HEK293T (cell line): ENCODE measurements at places on chromosomes 5 and 9.

DNA sequence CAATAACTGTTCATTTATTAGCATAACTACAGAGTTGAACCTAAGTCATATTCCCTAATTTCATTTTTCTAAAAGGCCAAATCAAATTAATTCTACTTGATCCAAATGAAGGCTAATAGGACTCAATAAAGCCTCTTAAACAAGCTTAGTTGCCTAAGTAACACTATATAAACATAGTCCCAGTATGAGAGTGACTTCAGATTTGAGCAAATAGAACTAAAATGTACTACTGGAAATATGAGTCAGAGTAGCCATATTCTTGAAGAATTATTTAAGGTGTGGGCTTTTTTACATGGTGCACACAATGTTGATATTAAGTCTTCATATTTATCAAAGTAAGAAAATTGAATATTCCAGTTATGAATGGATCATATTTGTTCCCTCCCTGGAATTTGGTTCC, 872.3 kb downstream of the MAT2B start:
- no peak for DNase-seq

DNA sequence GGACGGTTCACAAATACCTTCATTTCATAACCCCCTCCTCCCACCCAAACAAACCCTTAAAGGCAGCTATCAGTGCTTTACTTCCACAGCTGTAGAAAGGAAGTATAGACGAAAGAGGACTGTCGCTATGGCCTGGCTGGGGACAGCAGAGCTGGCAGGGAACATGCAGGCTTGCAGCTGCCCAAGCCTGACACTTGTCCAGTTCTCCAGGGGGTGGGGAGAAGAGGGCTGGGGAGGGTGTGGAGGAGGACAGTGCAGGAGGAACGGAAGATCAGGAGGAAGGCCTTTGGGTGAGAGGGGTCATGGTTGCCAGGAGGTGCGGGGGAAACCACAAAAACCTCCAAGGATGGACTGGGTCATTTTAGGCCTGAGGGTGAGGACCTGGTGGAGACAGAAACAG, 25.9 kb downstream of the ARPC5L start:
- DNase-seq = no peak

DNA sequence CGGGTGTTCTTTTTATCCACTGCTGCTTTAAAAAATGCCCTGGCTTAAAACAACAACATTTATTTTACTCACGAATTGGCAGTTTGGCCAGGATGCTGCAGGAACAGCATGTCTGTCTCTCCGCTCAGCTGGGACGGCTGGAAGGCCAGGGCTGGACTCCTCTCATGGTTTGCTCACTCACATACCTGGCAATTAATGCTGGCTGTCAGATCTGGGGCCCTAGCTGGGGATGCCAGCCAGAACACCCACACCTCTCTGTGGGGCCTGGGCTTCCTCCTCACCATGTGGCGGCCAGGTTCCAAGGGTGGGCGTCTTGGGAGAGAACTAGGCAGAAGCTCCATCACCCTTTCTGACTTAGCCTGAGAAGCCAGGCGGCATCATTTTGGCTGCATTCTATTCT, 189.1 kb upstream of the IL12B start:
- no peak for DNase-seq

DNA sequence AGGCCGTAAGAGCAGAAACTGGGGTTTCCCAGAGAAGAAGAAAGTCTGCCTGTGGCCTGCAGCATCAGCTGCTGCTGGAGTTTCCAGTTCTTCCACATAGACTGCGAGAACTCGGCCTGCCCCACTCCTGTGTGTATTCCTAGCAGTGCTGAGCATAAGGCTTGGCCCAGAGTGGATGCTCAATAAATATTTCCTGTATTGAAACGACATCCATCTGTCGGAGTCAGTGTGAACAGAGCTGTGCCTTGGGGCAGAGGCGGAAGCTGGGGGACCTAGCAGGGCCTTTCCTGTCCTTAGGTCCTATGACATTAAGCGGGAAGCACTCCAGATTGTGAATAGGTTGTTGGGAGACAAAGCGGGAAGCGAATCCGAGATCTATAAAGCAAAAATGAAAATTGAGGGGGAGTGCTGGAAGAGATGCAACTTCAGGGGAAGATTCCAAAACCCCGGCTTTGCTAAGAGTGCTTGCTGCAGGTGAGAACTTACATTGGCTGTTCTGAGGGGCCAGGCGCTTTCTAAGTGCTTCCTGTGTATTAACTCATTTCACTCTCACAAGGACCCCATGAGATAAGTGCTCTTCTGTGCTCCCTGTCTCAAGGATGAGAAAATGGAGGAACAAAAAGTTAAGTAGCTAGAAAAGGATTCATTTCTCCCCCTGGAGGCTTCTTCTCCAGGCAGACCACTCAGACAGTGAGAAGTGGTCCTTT, 76.1 kb upstream of the CXCL14 start:
- DNase-seq = no peak

GRCh38 chr5:139638090-139638735, 9.9 kb upstream of the CXXC5 start:
- no peak for DNase-seq

GRCh38 chr9:136052991-136053756, 41.9 kb downstream of the NACC2 start:
- DNase-seq = no peak

- DNase-seq = no peak
These were observed 72.8 kb downstream of the TRIO start for GRCh38 chr5:14215901-14216300.

DNA sequence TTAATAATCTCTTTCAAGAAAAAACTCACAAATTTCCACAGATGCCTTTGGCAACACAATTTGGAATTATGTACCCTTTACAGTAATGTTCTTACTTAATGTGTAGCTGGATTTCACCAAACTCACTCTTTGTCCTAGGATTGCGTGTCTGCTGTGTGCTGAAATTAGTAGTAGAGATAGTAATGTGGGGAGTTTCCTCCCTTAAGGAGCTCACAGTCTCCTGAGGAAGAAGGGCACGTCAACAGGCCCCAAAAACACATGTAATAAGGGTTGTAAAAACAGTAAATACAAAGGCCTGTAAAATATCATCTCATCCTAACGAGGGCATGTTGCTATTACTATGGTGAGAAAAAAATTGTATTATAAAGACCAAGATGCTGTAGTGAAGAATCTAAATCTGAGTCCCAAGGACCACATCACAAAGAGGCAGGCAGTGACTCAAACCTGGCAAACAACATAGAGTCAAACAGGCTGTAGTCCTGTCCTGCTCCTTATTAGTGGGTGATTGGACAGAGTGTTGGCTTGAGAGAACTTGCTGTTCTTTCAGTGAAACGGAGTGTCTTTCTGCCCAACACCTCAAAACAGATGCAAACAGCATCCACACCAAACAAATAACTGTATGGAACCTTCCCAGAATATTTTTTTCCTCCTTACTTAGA, 83.2 kb upstream of the PAPPA start:
- DNase-seq = no peak

GRCh38 chr5:108739906-108740305, 7.8 kb upstream of the FER start:
- DNase-seq = no peak

DNA sequence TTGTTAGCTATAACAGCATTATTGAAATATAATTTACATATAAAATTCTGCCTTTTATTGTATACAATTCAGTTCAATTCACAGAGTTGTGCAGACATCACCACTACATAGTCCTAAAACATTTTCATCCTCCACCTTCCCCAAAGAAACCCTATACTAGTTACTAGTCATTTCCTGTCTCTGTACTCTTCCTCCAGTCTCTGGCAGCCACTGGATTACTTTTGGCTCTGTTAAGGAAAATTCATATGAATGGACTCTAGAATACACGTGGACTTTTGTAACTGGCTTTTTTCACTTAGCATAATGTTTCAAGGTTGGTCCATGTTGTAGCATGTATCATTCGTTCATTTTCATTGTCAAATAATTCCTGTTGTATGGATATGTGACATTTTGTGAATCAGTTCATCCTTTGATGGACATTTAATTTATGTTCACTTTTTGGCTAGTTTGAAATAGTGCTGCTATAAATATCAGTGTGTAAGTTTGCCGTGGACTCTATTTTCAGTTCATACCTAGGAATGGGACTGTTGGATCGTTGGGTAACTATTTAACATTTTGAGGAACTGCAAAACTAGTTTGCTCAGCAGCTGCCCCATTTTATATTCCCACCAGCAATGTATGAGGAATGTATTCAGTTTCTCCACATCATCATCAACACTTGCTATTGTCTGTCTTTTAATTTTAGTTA, 9.7 kb downstream of the ICE1 start:
- no peak for DNase-seq

- DNase-seq = no peak
These were observed 602 bp downstream of the RPL37 start for GRCh38 chr5:40834391-40834848.

DNA sequence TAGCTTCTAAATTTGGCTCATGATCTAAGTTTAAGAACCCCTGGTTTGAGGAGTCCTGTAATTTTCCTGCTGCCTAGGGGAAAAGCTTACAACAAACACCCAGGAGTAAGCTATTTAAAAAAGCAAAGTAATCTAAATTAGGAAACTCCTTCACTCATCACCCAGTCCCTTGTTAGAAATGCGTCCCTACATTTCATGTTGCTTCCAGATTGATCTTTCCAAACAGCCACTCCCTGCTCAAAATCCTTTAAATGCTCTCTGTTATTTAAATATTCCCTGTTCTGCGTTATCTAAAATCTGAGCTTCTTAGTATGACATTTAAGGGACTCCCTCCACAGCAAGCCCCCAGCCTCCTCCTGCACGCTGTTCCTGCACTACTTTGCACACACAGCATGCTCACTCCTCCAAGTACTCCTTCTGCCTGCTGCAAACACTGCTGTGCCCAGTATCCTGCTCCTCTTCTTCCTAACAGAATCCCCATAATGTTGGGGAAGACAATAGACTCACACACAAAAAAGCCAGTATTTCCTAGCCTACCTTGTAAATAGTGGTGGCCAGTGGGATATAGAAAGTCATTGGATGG, 123.3 kb upstream of the RASEF start:
- DNase-seq = no peak

DNA sequence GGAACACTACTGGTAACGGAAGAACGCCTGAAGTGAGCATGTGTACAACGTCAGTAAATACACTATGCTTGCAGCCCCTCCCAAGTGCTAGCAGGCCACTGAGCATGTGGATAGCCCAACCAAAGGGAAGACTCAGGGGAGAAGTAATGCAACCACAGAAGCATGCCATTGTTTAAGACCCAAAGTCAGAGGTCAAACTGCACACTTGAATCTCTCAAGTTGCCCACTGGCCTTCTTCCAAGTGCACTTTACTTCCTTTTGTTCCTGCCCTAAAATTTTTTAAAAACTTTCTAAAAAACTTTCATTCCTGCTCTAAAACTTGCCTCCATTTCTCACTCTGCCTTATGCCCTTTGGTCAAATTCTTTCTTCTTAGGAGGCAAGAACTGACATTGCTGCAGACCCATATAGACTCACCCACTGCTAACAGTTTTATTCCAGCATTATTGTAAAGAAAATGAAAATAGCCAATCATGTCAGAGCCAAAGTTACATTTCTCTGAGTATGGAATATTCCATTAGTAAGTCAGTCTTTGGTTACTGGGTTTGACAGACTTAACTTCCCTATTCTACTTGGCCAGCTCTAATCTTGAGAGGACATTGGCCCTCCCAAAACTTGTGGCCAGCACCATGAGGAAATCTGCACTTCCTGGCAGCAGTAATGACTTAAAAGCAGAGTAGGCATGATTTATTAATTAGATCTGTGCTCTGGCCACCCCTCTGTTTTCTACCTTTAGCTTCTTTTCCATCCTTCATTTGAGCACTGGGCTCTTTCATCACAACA, 76.9 kb downstream of the TSSK1B start:
- DNase-seq = no peak

GRCh38 chr9:22986556-22986955, 539.9 kb downstream of the DMRTA1 start:
- peak; percentile 10 for DNase-seq

- DNase-seq = no peak
These were observed 86.2 kb downstream of the CSNK1G3 start for GRCh38 chr5:123598028-123598689.

GRCh38 chr9:126413391-126414068, 86.9 kb downstream of the MVB12B start:
- no peak for DNase-seq

- DNase-seq = no peak
These were observed 522.9 kb upstream of the DAB2 start for GRCh38 chr5:39947657-39948056.

DNA sequence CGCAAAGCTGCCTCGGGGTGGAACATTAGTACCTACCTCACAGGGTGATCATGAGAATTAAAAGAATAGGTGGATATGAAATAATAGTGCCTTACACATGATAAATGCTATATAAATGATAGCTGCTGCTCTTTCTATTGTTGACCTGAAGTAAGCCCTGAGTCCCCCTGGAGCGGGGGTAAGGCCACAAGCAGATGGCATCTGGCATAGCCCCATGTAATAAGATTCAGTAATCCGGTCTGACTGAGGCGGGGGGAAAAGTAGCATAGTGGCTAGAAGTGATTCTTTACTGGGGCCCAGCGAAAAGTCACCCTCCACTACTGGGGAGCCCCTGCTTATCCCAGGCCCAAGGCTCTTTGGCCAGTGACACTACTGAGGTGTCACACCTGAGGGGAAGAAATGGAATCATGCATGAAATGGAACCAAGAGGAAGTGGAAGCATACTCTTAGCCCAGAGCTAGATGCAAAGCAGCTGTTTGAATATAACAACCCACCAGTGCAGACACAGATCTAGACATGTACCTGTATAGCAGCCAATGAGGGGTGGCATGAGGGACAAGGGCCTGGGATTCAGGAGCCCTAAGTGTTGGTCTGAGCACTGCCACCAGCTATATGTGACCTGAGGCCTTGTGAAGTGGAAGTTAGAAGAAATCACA, 16.1 kb upstream of the FGFR4 start:
- DNase-seq = no peak

- DNase-seq = no peak
These were observed 545.9 kb downstream of the RAB3C start for GRCh38 chr5:59128646-59129290.
